ENCODE measurements at places on chromosomes 2 and 18.

DNA sequence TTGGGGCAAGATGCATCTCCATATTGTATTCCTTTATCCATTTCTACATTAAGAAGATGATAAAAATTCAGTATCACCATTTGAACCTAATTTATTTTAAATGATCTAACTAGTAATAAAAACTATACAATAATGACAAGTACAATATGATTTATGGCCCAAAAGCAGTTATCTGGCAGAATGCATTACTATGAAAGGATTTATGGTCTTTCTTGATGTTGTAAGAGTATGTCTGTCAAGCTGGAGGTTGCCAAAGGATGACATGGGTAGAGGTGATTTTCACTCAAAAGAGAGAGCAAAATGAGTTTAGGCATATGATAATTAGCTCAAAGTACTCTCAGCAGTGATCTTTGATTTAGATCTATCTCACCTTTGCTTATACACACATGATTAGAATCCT is 54.2 kb upstream of the MAP2 start:
- no peak for DNase-seq

DNA sequence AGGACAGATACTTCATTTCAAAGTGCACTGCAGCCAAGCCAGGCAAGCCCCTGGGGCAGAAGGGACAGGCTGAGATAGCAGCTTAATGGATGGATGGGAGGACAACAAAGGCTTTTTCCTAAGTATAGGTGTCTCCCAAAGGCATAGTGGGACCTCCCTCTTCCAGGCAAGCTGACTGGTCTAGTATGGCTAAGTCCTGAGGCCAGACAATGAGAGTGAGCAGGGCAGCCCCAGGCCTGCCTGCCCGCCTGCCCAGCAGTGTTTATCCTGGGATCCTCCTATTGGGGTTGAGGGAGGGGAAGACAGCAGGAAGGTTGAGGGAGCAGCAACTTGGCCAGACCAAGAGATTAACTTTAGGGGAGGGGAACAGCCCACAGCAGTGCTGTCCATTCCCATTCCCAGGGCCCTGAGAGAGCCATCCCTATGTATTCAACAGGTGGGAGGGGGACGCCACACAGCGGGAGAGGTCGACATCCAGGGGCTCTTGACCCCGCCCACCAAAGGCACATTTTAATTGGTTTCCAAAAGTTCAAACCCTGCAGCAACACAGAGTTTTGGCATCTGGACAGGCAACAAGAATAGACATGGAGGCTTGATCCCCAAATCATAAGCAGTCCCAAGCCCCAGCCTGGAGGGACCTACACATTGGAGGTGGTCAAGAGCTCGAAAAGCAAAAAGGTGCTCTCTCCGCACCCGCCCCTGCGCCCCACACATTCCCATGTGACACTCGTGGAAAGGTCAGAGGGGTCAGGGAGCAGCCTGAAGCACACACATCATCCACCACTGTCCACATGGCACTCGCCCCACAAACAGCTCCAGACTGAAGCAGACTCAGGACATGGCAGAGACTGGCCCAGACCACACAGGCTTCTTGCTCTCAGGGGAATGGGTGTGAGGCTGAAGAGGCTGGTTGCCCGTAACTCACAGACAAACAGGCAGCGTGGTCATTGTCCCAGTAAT is 2.9 kb upstream of the SFXN5 start:
- no peak for DNase-seq

DNA sequence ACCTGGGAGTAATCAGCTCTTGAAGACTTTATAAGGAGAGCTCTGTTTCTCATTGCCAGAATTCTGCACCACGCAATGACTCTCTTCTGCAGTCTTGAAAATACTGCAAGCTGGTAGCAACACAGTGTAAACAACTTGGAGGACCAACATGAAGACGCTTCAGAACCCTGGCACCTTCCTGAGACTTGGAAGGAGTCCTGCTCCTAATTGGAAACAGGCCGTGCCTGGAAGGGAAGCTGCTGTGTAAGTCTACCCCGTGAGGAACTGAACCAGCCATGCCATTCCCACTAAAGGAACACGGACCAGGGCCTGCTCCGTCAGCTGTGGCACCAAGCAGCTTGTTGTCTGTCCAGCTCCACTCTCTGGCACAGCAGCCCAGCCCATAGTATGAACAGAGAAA is 171.1 kb downstream of the PAX3 start:
- DNase-seq = no peak

DNA sequence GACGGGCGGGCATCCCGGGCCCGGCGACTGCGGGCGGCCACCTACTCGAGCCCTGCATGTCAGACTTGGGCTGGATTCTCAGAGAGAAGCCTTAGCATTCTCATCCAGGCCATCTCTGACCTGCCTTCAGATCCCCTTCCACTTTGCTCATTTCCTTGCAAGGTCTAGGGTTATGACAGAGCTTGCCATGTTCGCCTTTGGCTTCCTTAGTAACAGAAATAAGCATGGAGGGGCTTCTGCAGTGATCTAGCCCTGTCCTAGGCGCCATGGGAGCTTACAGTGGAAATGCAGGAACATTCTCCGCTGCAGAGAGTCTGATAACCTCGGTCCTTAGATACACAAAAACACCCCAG is 632 bp upstream of the ACVR1 start:
- DNase-seq = no peak

DNA sequence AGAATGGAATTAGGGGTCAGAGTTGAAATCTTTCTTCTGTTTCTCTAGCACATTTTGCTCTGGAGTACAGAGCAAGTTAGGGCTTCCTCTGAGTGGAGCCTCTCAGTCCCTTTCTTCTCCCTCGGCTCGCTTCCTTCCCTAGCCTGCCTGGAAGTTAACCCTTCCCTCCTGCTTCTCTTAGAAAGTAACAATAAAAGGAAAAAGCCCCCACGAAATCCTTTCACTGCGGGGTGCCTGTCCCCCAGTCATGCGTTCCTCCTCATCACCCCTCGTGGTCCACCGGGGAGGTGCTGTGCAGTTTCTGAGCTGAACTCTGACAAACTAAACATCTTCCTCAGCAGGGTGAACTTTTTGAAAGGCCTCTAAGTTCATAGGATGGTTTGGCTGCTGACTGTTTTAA is 2.0 kb downstream of the IGFBP2 start:
- DNase-seq = no peak

DNA sequence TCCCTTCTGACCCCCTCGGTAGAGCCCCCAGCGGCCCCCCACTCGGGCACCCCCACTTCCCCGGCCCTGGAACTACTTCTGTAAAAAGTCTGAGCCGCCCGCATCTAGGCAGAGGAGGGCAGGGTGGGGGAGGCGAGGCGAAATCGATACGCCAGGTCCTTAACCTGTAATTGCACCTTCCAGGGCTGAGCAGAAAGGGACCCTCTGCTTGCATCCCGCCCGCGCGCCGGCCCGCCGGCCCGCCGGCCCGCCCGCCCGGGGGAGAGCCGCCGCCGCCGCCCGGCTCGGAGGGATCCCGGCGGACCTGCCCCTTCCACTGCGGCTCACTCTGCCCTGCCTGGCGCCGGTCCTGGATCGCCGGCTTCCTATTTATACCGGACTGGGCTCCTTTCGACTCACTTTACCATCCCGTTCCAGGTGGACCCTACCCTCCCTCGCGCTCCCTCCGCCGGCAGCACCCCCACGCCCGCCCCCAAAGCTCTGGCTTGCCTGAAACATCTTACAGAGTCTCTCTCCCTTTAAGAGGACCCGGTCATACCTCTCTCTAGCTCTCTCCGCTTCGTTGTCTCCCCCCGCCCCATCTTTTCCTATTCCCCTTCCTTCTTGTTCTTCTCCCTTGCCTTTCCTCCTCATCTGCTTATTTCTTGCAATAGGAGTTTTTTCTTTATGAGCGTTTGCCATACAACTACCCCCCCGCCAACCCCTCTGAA is 797 bp downstream of the KLHL14 start:
- no peak for DNase-seq

- no peak for DNase-seq
These were observed 439.6 kb upstream of the MMADHC start for GRCh38 chr2:150027164-150027563.

- DNase-seq = no peak
These were observed 48.6 kb upstream of the GPR17 start for GRCh38 chr2:127597046-127597983.

- no peak for DNase-seq
These were observed 43.6 kb downstream of the SRBD1 start for GRCh38 chr2:45567288-45567963.

- no peak for DNase-seq
These were observed 237.6 kb downstream of the TDRD15 start for GRCh38 chr2:21361384-21361783.

All from NCI-H446 treated with DMSO at 0.1 percent for 48 hours (cell line).